Activated naive CD8-positive, alpha-beta T cell treated with anti-CD3 and anti-CD28 coated beads, Interleukin-2, amount 10 ng/mL, durations not matched to agents 7 days and 5 days (primary cell): ENCODE measurements at places on chromosomes 13 and 19. TPM values are rescaled to one million over a fixed set of nuclear protein-coding genes. Genes with fewer than 3 reads are reported as not detected.
A peak's percentile ranks its signal among the peaks of the same experiment; 100 is the strongest.

- no peak for DNase-seq
These were observed 148.7 kb downstream of the FOXO1 start for GRCh38 chr13:40517486-40518480.

DNA sequence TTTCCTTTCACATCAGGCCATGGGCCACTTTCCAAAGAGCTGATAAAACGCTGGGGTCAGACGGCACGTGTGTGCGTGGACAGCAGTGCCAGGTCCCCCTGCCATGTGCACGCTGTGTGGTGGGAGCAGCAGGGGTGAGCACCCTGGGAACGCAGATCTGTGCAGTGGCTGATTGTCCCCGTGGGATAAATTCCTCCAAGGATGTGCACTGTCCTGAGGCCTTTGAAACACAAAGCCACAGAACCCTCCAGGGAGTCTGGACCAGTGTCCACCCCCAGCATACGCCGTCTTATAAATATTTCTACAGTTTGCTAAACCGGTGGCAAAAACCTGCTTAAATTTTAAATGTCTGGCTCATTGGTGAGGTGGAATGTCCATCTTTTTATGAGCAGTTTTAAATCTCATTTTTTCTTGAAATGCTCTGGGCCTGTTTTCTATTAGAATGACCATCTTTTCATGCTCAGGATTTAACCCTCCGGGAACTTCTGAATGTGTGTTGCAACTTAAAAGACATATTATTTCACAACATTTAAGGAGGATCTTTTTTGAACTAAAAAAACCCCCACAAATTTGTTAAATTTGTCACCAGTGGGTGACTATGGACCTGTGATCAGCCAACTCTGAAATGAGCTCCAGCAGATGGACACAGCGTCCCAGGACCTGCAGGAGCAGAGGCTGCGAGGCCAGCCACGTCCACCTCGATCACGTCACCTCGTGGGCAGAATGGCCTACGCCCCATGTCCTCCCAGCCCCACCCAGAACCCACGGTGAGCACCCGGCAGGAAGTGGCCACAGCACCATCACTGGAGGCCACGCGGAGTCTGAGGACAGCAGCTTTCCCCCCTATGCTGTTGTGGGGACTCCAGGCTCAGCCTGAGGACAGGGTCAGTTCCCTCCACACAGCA is 68.6 kb downstream of the RASA3 start:
- no peak for DNase-seq

DNA sequence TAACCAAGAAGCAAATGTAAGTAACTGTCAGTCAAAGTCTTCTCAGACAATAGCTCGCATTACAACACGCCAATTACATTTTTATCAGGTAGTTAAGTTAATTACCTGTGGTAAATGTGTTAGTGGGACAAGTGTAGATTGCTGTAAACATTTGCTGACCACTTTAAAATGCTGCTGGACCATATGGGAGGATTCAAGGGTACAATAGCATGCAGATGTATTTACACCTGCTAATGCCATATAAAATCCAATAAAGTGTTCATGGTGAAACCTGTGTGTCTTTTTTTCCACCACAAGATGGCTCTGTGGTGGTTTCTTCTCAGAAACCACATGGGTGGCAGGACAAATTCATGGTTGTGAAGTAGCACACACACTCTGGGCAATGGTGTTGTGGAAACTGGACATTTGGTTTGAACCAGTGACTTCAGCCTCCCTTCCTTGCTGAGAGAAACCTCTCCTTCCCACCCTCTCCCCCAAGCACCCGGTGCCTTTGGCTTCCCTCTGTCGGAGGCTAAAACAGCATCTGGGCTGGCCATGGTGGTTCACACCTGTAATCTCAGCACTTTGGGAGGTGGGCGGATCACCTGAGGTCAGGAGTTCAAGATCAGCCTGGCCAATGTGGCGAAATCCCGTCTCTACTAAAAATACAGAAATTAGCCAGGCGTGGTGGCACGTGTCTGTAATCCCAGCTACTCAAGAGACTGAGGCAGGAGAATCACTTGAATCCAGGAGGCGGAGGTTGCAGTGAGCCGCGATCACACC is 18.1 kb upstream of the GTF3A start:
- no peak for DNase-seq

DNA sequence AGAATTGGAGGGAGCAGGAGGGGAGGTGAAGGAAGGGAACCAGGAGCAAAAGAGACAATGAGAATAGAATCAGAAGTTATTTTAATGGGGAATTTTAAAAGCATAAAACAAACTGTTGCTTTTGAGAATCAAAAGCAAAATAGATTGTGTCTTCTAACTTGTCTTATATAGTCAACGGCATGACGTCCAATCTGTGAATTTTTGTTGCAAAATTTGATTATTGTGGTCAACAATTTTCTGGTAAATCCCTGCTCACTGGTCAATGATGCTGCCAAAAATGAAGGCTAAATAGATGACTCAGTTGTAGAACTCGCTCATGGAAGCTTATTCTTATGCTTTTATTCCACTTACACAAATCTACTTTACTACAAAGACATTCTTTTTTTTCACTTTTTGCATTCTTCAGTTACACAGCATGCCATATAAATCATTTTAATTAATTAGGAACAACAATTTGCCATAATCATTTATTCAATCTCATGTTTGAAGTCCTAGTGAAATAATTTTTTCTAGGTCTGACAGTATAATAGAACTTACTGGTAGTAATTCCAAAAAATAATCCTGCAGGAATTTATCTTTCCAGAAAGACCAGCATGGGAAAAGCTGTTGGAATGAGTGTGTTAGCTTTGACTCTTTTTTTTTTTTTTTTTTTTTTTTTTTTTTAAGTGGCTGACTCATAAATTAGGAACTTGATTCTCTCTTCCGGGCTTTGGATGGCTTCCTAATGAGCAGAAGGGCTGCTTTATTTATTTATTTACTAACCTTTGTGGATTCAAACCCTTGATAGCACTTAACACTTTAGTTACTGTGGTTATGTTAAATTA is 256.9 kb downstream of the SPRY2 start:
- no peak for DNase-seq

GRCh38 chr13:107347641-107348369 is 779.9 kb upstream of the ARGLU1 start:
- no peak for DNase-seq

DNA sequence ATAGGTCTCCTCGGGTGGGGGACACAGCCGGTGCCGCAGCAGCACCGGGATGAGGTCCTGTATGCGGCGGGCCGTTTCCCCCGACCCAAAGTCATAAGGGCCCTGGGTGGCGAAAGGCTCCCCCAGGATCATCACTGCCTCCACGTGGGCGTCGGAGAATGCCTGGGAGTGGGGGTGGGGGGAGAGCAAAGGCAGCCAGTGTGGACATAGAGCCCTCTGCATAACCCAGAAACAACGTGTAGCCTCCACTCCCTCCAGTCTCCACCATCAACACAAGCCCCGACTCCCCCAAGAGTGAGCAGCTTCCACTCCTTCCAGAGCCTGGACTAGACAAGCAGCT is 1.7 kb upstream of the NUMBL start:
- DNase-seq = no peak

- DNase-seq = no peak
These were observed 1.3 kb downstream of the FCGRT start for GRCh38 chr19:49513746-49514118.

DNA sequence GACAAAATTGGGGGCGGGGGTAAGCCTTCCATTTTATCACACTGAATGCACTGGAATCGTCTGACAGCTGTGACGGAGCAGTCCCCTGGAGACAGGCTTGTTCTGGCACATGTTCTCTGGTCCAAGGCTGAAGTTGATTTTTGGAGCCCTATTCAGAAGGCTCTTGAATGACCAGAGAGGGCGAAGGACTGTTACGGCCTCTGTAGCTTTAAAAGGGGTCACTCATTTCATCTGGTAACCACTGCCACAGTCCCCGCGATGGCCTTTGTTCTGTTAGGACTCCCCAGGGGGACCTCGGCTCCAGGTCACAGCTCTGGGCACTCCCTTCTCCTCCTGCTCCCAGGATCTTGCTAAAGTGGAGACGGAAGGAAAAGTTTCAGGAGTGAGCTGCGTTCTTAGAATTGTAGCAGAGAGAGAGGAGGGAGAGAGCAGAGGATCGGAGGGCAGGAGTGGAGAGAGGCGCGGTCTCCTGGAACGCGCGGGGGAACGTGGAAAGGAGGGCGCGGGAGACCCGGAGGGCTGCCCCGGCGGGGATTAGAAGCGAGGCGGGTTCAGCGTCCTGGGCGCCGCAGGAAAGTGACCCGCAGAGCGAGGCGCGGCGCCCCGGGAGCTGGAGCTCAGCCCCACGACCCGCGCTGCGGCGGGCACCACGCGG is 134.3 kb upstream of the MYO16 start:
- no peak for DNase-seq

GRCh38 chr19:5290336-5291262 is 50.0 kb downstream of the PTPRS start:
- DNase-seq = no peak

- no peak for DNase-seq
These were observed 46.3 kb upstream of the CEACAM21 start for GRCh38 chr19:41529484-41530183.

- DNase-seq = peak; percentile 95
These were observed 8.9 kb downstream of the ISYNA1 start for GRCh38 chr19:18428787-18429674.

Gene PSG11
- not detected for total RNA-seq

Gene GNA15
- total RNA-seq = 19.5 TPM

Gene LGALS14
- not detected for total RNA-seq

Gene FCER2
- 0.26 TPM for total RNA-seq

Gene CFAP97D2
- total RNA-seq = not detected
